ENCODE measurements at places on chromosomes 7 and 10.

DNA sequence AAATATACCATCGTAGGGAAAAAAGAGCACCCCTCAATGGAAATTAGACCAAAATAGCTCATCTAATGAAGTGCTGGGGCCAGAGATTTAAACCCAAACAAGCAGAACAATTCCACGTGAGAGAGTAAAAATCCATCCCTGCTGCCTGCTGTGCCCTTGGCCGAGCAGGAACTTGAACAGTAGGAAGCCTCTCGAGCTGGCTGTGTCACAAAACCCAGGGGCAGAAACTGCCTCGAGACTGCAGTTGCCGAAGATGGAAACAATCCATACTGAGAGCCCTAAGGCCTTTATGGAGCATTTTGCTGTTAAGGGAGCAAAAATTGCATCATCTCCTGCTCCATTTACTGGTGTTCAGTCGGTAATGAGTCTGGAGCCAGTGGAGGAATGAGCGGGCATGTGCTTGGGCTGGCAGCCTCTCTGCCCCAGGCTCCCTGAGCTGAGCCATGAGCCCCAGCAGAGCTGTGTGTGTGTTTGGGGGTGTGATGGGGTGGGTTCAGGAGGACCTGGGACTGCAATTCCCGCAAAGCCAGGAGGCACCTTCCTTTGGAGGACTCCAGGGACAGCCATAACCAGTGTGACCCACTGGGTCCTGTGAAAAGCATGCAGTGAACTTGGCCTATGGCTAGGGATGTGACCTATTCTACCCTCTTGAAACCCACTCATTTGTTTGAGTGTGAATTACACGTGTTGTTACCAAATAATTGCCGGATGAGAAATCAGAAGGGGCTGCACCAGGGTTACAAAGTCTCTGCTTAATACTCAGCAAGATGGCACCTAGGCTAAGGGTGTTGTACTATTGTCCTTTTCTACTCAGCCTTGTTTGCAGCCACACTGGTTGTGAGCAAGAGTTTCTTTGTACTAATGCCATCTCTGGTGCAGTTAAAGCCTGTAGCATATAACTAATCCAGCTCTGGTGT lies 58.3 kb downstream of the CDHR3 start:
- no peak for DNase-seq

- no peak for DNase-seq
Observed at GRCh38 chr7:50558294-50559053, 6.7 kb downstream of the DDC start.

GRCh38 chr10:114764656-114765055 lies 56.9 kb upstream of the FHIP2A start:
- no peak for DNase-seq

GRCh38 chr7:118305671-118306070 lies 81.2 kb downstream of the ANKRD7 start:
- DNase-seq, result no peak

DNA sequence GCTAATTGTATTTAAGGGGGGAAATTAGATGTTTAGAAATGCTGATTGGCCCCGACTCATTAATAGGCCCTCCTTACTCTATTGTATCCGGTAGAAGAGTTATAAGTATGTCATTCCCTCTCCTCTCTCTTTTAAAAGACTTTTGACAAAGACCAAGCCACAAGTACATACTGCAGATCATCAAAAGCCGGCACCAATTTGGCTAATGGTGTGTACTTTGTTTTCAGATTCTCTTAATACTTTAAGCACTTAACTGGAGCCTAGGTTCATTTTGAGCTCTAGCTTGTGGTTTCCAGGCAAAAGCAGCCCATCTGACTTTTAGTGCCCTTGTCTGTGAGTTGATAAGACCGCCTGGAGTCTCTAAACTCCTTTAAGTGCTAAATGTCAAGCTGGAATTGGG lies 210.0 kb upstream of the LYZL1 start:
- DNase-seq, result no peak

- no peak for DNase-seq
Observed at GRCh38 chr7:102036958-102037357, 219.5 kb downstream of the CUX1 start.

GRCh38 chr10:88477343-88478085 lies 105.6 kb downstream of the RNLS start:
- no peak for DNase-seq

DNA sequence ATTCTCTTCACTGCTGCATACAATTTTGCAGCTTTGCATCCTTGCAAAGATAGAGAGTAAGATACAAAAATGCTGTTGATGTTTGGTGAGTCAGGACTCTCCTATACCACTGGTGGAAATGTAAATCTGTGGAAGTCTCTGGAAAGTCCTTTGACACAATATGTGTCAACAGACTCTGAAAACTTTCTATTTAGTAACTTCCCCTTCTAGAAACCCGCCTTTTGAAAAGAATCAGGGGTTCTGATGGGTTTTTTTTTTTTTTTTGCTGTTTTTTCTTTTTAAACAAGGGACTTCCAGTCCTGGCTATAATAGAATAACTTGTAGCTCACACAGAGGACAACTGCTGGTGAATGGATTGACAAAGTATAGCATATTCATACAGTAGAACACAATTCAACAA lies 16.4 kb downstream of the NOD1 start:
- no peak for DNase-seq

- no peak for DNase-seq
Observed at GRCh38 chr10:68871105-68871711, 29.9 kb upstream of the DDX50 start.

- DNase-seq, result no peak
Observed at GRCh38 chr10:85139124-85139523, 810.7 kb downstream of the CCSER2 start.

GRCh38 chr7:16923019-16923418 lies 41.2 kb upstream of the AGR3 start:
- no peak for DNase-seq

- DNase-seq, result no peak
Observed at GRCh38 chr10:3635697-3636096, 149.3 kb downstream of the KLF6 start.

DNA sequence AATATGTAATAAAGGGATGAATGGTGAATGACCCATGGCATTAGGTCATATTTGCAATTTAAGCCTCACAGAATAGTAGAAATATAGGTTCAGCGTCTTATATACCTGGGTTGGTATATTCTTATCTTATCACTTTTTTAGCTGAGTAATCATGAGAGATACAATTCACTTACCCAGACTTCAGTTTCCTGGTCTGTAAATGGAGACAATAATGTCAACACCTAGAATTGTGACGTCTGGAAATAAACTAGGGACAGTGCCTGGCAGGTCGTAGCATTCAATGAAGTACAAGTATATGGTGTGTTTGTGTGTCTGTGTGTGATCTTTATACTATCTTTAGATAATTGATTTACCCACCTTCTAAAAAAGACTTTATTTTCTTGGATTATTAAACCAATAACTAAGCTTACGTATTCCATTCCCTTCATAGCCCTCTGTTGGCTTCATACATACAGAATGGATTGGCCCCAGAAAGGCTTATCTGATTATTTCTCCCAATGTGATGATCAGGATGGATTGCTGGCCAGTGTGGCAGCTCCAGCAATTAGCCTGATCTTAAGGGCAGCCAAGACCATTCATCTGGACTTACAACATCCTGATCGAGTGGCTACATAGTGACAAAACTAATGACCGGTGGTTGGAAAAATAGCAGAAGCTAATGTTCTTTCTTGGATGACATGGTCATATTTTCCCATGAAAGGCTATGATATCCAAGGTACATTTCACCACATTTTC lies 121.2 kb upstream of the NPVF start:
- DNase-seq, result no peak

DNA sequence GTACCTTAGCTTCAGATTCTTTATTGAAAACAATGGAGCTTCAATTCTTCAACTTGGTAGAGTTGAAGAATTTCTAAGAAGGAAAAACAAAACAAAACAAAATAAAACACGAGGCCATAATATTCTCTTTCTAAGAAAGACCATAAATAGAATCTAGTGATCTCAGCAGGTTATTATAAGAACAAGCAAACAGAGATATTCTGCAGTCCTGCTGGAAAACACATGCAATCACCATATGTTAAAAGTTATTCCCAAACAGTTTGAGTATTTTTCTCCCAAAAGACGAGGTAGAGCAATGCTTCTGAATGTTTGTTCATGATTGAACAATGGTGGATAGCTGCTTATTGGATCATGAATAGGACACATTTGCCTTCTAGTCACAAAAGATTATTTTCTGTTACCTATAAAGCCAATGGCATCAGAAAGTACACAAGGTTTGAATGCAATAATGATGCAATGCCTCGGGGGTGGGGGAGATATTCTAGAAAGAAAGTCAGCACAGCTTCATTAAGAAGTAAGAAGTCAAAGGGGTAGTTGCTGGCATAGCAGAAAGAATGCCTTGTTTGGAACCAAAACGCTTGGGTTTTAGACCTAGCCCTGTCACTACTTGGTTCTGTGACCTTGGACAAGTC lies 59.3 kb downstream of the CREB3L2 start:
- DNase-seq, result no peak

GRCh38 chr7:43110791-43111535 lies 1.5 kb upstream of the HECW1 start:
- no peak for DNase-seq

- no peak for DNase-seq
Observed at GRCh38 chr10:95395947-95396449, 105.2 kb upstream of the PDLIM1 start.

- no peak for DNase-seq
Observed at GRCh38 chr7:158683541-158683940, 21.1 kb downstream of the NCAPG2 start.

GRCh38 chr7:138023618-138024342 lies 21.9 kb upstream of the CREB3L2 start:
- DNase-seq, result no peak

DNA sequence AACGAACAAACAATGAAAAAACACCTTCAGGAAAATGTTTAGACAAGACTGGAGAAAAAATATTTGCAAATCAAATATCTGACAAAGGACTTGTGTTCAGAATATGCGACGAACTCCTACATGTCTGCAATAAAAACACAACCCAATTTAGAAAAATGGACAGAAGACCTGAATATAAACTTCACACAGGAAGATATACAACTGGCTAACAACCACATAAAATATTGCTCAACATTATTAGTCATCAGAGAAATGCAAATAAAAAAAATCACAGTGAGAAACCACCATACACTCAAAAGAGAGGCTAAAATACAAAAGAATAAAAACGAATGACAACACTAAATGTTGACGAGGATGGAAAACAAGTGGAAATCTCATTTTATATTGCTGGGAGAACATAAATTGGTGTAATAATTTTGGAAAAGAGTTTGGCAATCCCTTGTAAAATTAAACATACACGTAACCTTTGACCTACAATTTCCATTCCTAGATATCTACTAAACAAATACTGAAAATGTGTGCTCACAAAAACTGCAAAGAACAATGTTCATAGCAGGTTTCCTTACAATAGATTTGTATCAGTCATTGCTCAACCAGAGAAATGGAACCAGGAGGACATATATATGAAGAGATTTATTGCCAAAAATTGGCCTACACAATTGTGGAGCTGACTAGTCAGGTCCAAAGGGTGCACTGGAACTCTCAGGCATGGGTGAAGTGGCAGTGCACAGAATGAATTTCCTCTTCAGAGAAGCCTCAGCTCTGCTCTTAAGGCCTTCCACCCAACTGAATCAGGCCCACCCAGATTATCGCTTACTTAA lies 82.9 kb upstream of the OGDHL start:
- no peak for DNase-seq

DNA sequence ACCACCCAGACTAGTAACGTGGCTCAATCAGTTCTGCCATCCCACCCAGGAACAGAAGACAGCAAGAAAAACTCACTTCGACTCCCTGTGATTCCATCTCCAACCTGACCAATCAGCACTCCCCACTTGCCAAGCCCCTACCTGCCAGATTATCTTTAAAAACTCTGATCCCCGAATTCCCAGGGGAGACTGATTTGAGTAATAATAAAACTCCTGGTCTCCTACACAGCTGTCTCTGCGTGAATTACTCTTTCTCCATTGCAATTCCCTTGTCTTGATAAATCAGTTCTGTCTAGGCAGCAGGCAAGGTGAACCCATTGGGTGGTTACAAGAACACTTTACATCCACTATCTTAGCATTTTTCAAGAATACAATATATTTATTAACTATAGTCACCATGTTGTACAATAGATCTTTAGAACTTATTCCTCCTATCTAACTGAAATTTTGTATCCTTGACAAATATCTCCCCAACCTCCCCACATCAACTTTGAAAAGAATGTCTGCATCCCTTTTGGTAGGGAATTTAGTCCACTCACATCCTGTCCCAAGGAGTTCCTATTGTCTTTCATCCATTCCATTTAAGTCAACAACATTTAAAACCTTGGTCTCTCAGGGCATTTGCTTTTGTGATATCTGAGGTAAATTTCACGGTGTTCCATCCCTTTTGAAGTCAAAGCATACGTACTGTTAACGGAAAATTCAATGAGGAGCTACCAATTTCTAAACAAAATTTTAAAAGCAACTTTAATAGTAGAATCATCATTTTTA lies 163.7 kb downstream of the MACC1 start:
- DNase-seq, result no peak

- no peak for DNase-seq
Observed at GRCh38 chr7:13148548-13148947, 461.1 kb downstream of the ARL4A start.

- DNase-seq, result no peak
Observed at GRCh38 chr7:30915005-30915601, 3.5 kb downstream of the AQP1 start.

DNA sequence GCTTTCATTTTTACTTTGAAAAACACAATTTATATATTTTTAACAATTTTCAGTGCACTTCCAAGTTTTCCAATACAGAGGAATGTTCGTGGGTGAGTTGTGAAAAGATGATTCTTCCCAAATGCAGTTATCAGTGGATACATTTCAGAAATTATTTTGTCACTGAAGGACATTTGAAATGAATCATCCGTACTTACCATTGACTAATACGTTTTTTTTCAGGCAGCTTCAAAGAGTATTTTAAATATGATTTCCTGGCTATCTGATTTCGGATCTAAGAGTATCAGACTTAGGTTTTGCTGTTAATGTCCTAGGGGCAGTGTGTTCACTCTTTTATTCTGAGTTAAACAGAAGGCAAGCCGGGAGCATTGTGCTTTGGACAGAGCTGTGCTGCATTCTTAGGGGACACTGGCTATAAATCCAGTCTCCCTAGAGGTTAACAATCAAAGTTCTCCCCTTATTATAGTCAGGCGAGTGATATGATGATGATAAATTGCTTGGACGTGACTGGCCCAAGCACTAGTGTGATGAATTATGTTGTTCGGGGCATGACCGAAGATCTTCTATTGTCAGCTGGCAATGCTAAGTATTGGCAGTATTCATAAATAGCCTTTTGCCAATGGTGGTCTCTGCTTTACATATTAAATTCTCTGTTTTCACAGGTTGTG lies 4.5 kb downstream of the PTER start:
- DNase-seq, result no peak

GRCh38 chr7:106893591-106893990 lies 28.5 kb downstream of the PIK3CG start:
- DNase-seq, result no peak

- DNase-seq, result no peak
Observed at GRCh38 chr7:5528071-5528814, 104.6 kb upstream of the TNRC18 start.
